ENCODE measurements at places on chromosomes 7 and 10. TPM values are rescaled to one million over a fixed set of nuclear protein-coding genes. Genes with fewer than 3 reads are reported as not detected.

DNA sequence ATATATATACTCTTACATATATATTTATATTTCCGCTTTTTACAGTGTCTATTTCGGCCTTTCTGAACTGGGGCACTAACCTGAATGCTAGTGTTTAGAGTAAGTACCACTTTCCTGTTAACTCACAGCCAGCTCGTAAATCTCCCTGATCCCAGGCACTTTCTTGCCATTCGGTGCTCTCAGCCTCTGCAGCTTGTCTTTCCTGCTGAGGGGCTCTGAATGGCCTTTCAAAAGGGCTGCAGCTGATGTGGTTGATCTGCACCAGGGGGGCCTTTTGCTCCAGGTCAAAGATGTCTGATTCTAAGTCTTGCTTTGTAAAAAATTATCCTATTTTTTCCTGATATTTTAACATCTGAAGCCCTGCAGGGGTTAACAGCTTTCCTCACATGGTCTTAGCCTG, 25.5 kb upstream of the HPS1 start:
- DNase-seq: no peak
- H3K4me1 ChIP-seq: peaks cover 14% of the 10 kb centered on the region
- H3K36me3 ChIP-seq: no peaks in the 10 kb centered on the region
- H3K27ac ChIP-seq: no peak overlapping the region
- peaks cover 17% of the 10 kb centered on the region for H3K27me3 ChIP-seq
- H3K4me3 ChIP-seq: no peak overlapping the region

DNA sequence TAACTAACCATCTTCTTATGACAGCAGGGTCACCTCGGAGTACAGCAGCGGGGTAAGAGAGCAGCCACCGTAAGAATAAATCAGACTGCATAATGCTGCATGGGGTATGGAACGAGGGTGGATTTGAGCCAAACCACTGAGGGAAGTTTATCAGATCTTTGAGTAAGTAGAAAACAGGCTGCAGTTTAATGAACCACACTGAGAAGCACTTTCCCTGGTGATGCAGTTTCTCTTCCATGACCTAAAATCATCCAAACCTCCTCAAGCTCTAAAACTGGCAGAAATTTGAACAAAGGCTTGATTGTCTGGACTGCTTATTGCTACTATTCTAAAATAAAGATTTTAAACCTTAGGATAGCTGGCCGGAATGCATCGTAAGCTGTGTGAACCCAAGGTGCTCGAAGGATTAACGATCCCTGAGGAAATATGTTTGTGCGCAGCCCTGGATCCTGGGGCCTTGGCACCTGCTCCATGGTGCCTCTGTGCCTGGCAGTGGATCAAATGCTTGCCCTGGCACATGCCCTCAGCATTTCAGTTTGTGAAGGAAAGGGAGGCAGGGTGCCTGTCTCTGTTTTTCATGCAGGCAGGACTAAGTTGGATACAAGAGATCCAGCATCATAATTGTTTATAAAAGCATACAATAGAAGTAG, 322.7 kb downstream of the LHFPL3 start:
- no peak overlapping the region for H3K4me3 ChIP-seq
- no peak overlapping the region for H3K27ac ChIP-seq
- no peaks in the 10 kb centered on the region for H3K4me1 ChIP-seq
- H3K27me3 ChIP-seq: peaks cover 47% of the 10 kb centered on the region

DNA sequence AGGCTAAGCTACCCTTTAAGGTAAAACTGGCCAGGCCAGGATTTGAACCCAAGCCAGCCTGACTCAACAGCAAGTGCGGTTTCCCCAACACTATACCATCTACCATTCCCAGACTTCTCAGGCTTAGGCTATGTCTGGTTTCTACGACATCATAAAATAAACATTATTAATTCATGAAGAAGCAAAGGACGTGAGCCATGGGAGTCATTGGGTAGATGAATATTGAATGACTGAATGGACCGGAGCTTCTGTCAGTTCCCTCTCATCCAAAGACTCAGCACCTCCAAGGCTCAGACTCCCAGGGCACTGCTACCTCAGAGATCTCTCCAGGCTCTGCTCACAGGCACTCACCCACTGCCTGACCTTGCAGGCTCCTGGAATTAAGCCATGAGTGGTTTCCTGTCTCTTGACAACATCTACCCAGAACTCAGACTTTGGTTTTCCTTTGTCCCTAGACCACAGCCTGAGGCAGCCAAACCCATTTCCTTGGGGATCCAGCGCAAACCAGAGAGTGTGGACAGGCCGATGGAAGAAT, 64.6 kb upstream of the STEAP1B start:
- peaks cover 32% of the 10 kb centered on the region for H3K4me1 ChIP-seq
- peaks cover 52% of the 10 kb centered on the region for H3K27me3 ChIP-seq
- H3K36me3 ChIP-seq: peaks cover 8% of the 10 kb centered on the region
- no peak for DNase-seq

- peaks cover 51% of the 10 kb centered on the region for H3K27me3 ChIP-seq
- H3K4me3 ChIP-seq: no peak overlapping the region
- H3K27ac ChIP-seq: no peak overlapping the region
- H3K4me1 ChIP-seq: peaks cover 4% of the 10 kb centered on the region
- DNase-seq: no peak
- no peaks in the 10 kb centered on the region for H3K36me3 ChIP-seq
These were observed 101.8 kb upstream of the SEC61G start for GRCh38 chr7:54860843-54861242.

DNA sequence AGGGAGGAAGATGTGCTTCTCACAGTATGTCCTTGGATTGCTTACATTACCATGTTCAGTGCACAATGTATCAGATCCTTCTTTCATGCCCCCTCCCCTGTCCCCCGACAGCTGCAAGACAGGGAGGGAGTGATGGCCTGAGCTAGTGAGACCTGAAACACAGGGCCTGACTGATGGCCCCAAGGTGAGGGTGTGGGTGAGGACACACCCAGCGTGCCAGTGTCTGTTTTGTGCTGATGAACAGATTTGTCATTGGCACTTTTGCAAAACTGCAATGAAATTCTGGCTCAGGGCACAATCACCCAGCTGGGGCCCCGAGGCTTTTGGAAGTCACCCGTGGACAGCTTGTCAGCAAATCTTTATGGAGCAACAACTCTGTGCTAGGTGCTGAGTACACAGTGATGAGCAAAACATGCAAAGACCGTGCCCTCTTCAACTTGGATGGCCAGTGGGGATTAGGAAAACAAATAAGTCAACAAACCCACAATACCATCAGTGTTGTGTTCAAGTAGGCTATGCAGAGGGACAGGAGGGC, 59.4 kb upstream of the EMX2 start:
- no peaks in the 10 kb centered on the region for H3K36me3 ChIP-seq
- H3K27me3 ChIP-seq: peaks cover 49% of the 10 kb centered on the region
- no peak overlapping the region for H3K27ac ChIP-seq
- no peak overlapping the region for H3K4me3 ChIP-seq
- no peak for DNase-seq

The ZFYVE27 gene
- 69.2 TPM for total RNA-seq

The CLCN1 gene
- not detected for total RNA-seq

The SLC26A5 gene
- not detected for total RNA-seq

The CYP3A7 gene
- not detected for total RNA-seq
